ENCODE measurements at places on chromosomes 4 and X.

- no peak for DNase-seq
These were observed 122.9 kb upstream of the RASGEF1B start for GRCh38 chr4:81594490-81595159.

- DNase-seq = no peak
These were observed 132.1 kb upstream of the SLC4A4 start for GRCh38 chr4:71206763-71207162.

GRCh38 chrX:53715346-53715924, 28.9 kb upstream of the HUWE1 start:
- no peak for DNase-seq

DNA sequence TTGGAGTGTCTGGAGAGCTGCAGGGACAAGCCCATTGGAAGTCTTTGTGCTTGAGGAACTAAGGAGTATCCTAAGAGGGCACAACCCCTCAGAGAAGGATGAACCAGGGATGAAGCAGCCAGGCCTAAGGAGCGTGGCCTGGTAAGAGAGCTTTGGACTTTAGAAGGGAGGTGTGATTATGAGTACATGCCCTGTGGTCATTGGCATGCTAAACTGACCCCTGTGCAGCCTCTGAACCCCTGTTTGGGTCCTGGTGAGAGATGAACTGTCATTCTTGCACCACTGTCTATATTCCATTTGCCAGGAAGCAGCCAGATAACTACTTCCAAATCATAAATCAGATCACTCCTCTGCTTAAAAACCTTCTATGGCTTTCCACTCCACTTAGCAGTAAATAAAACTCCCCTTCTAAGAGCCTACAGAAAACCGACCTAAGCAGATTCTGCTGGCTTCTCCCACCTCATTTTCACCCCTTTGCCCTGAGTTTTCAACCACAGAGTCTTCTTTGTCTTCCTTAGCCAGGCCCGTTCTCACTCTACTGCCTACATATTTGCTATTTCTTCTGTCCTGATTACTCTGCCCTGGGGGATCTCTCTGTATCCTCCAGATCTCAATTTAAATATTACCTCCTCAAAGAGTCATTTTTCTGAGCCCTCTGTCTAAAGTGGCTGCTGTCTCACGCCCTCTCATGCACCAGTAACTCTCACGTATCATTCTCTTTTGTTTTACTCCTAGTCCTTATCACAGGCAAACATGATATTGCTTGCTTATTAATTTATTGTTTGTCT, 56.7 kb downstream of the MID1IP1 start:
- no peak for DNase-seq

DNA sequence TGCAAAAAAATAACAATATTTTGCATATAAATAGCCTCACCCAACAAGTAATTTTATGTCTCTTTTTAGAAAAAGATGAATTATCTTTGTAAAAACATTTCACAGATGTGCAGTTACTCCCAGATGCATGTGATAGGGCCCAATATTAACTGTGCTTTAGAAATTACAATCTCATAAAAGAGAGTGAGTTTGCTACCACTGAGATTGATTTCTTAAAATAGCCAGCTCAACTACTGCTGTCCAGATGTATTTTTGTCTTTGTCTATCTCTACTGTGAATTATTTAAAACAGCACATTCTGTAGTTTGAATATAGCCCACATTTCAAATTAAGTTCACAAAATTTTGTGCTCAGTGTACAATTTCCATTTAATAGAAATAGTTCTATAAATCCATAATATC, 177.0 kb upstream of the TTC29 start:
- DNase-seq = no peak

DNA sequence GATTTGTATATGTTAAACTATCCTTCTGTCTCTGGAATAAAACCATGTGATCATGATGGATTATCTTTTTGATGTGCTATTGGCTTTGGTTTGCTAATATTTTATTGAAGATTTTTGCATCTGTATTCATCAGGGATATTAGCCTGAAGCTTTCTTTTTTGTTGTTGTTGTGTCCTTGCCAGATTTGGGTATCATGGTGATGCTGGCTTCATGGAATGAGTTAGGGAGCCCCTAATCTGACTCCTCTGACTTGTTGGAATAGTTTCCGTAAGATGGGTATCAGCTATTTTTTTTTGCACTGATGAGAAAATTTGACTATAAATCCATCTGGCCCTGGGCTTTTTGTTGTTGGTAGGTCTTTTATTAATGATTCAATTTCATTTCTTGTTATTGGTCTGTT, 45.7 kb downstream of the ATP10D start:
- no peak for DNase-seq

GRCh38 chr4:87843936-87844335, 11.2 kb downstream of the MEPE start:
- no peak for DNase-seq

DNA sequence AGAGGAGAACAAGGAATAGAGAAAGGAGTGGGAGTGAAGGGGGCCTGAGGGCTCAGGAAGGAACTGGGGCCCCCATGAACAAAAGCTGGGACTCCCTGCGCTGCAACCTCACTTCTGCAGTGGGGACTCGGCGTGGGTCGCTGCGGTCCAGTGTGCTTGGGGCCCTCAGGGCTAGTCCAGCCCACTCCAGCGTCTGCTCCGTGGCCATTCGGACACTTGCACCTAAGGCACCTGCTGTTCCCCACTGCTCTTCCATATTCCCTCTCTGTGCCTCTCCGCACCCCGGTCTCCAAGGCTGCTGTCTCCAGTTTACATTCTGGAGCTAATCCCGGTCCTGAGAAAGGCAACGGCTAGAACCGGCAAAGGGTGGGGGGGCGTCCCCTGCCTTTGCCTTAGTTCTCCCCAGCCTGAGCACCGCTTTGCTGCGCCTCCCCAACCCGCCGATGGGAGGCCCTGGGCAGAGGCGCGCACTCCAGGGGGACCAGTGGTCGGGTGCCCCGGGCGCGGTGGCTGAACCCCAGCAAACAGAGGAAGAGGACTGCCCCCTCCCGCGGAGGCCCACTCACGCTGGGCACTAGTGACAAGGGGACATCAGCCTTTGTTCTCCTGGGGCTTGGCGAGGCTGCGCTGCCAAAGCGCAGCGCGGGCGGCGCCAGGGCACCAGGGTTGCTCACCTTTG, 327.7 kb upstream of the F9 start:
- no peak for DNase-seq

DNA sequence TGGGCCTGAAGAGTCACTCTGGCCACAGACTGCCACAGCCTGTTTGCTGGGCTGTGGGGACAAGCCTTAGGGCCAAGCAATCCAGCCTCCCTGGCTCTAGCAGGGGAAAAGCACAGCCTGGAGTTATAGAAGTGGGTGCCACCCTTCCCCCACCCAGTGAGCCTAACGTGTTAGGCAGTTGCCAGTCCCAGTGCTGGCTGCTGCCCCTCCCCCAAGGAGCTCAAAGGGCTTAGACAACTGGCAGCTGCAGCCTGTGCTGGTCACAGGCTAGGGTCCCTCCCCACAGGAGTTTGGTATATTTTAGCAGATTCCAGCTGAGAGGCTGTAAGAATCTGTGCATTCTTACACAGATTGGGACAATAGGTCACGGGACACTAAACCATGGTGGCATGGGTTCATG, 370.3 kb upstream of the FGF16 start:
- DNase-seq = no peak

DNA sequence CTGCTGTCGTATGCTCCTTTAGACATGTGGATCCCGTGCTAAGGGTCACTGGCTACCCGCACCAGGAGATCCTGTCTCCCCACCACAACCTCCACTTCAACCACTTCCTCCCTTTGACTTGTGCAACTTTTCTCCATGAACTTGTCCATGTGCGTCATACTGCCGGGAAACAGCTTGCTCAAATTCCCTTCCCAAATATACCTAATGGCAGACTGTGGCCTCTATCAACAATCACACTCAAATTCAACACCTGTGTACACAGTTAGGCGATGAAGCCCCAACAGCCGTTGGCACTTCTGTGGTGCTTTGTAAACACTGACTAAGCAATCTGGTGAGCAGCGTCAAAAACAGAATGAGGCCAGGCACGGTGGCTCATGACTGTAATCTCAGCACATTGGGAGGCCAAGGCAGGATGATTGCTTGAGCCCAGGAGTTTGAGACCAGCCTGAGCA, 49.5 kb downstream of the CD99L2 start:
- DNase-seq = no peak

DNA sequence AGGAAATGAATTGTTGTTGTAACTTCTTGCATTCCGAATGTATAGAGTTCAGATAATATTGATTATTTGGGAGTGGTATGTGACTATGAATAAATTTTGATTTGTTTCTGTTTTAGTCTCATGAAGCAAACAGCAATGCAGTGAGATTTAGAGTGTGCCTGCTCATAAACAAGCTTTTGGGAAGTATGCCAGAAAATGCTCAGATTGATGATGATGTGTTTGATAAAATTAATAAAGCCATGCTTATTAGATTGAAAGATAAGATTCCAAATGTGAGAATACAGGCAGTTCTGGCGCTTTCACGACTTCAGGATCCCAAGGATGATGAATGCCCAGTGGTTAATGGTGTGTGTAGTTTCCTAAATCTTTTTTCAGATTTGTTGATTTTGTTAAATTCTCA, 2.0 kb downstream of the NCAPG start:
- DNase-seq = no peak

DNA sequence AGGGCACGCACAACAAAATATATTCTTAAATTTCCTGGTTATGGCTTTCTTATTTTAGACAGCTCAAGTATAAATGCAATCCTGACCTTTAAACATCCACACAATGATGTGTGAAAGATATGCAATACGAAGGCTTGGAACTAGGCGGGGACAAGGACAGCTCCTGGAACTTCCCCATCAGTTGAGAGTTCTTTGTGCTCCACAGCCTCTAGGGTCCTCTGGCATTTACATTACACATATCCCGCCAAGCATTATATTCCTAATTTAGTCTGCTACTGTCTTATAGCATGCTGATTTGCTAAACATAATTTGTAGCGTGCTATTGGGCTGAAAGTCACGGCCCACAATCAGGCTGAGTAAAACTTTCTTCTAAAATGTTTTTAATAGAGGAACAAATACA, 74.4 kb downstream of the FTHL17 start:
- no peak for DNase-seq

GRCh38 chr4:136925203-136925602, 607.1 kb downstream of the PCDH18 start:
- DNase-seq = no peak

DNA sequence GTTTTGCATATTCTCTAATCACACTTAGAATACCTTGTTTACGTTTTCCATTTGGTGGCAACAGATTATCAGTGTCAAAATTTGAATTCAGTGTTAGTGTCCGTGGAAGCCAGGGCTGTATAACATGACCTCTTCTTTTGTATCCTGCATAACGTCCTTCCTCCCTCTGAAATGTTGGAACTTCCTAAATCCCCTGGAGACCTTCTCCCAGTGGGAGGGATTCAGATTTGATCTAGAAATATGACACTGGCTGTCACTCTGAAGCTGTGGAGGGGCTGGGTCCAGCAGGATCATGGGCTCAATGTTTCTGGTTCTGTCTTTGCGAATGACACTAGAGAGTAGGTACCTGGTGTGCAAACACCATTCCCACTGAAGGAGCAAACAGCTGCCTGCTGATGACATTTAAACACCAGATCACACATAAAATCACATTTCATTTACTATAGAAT, 850 bp upstream of the CXCL3 start:
- no peak for DNase-seq

DNA sequence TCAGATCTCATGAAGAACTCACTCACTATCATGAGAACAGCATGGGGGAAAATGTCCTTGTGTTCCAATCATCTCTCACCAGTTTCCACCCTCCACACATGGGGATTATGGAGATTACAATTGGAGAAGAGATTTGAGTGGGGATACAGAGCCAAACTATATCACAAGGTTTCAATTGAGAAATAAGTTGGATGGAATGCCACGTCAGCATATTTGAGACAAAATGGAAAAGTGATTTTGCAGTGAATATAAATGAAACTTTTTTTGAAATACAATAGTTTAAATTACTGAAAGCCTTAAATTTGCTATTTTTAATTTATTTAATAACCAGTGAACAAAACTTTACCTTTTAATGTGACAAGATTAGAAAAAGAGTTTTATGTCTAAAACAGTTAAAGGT, 494.1 kb downstream of the PRR32 start:
- DNase-seq = no peak

DNA sequence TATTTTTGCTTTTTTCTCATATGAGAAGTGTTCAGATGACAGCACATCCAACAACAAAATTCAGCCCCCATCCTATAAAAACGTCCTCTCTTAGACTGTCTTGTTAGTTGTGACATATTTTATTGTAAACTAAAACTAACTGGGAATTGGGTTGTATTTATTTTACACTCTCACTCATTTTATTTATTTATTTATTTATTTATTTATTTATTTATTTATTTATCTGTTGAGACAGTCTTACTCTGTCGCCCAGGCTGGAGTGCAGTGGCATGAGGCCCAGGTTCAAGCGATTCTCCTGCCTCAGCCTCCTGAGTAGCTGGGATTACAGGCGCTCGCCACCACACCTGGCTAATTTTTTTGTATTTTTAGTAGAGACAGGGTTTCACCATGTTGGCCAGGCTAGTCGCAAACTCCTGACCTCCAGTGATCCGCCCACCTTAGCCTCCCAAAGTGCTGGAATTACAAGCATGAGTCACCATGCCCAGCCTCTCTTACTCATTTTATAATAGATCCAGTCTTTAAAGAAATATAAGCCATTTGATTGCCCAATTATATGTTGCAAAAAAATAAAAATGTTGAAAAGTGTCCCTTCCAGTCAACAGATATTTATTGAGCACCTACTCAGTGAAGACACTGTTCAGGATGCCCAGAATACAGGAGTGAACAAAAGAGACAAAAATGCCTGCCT, 44.6 kb downstream of the PALLD start:
- no peak for DNase-seq

DNA sequence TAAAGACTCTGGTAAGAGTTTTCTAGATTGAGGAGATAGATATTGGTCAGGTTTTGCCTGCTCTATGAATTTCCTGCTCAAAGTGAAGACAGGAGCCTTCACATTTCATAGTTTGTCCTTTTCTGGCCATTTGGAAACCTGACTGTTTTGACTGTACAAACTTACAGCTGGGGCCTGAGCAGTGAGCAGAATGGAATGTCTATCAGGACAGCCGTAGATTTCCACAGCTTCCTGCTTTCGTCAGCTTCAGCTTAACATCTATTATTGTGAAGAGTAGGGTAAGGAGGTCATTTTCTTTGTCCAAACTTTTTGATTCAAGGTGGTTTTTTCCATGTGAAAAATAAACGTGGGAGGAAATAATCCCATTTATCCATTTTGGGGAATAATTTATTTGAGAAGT, 124.3 kb upstream of the DIPK2B start:
- DNase-seq = no peak

GRCh38 chrX:109920325-109920724, 82.6 kb upstream of the TMEM164 start:
- no peak for DNase-seq

GRCh38 chr4:39667706-39668105, 29.0 kb upstream of the SMIM14 start:
- no peak for DNase-seq

DNA sequence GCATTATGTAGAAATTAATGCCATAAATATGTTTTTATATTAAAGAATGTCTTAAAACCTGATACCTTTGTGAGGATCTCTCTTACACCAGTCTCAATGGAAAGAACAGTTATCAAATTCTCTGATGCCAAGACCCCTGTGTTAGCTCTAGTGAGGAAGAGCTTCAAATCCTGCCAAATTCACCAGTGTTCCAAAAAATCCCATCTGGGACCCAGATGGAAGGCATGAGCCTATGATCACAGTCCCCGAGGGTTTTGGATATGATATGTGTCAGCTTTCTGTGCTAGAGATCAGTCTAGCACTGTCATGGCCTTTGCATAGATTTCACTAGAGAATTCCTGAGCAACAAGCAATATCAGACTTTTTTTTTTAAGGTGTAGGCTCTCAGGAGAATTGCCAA, 412.1 kb downstream of the UBE2NL start:
- DNase-seq = no peak
